Activated CD4-positive, alpha-beta memory T cell treated with anti-CD3 and anti-CD28 coated beads for 36 hours (primary cell): ENCODE measurements at places on chromosomes 3 and 15. TPM values are rescaled to one million over a fixed set of nuclear protein-coding genes. Genes with fewer than 3 reads are reported as not detected.

DNA sequence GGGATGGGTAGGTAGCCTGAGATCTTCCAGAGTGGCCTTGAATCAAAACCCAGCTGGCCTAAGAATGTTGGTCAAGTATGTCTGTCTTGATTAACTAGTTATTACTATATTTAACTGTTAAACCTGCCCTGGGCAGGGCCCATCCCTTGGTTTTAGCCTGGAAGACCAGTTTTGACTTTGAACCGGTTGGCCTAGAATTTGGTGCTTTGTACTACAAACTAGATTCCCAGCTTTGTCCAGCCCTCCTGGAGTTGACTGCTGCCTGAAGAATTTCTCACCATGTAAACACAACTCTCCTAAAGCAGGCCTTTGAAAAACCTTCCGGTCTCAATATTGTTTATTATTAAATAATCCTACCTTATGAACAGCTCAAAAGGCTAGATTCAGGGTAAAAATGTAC lies 16.0 kb downstream of the C15orf62 start:
- no peak overlapping the region for H3K4me3 ChIP-seq
- peaks cover 2% of the 10 kb centered on the region for H3K36me3 ChIP-seq
- no peaks in the 10 kb centered on the region for H3K27me3 ChIP-seq
- no peak overlapping the region for H3K27ac ChIP-seq

DNA sequence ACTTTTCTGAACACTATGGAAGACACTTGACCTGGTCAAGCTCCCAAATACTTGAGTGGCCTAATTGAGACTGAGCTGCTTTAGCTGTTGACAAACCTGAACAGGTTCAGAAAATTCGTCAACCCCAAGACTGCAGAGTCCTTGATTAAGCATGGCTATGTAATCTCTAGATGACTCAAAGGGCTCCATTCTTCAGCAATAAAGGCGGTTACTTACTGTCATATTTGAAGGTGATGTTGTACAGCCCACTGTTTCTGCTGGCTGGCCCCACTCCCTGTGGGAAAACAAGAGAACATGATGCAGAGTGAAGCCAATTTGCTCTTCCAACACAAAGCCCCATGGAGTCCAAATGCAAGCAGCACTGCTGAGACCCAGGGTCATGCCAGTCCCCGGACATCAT lies 45.1 kb downstream of the IL17RD start:
- H3K36me3 ChIP-seq: no peaks in the 10 kb centered on the region
- H3K4me3 ChIP-seq: no peak overlapping the region
- H3K27ac ChIP-seq: no peak overlapping the region
- no peak for DNase-seq

- peak overlapping the region; percentile 61 for H3K4me3 ChIP-seq
- H3K36me3 ChIP-seq: peaks cover 45% of the 10 kb centered on the region
- peak overlapping the region; percentile 93 for H3K27ac ChIP-seq
- peaks cover 87% of the 10 kb centered on the region for H3K4me1 ChIP-seq
- H3K27me3 ChIP-seq: no peaks in the 10 kb centered on the region
These were observed 36.2 kb downstream of the GLB1 start for GRCh38 chr3:33060609-33061337.

Gene CLCN2
- 3.7 TPM for total RNA-seq

DNA sequence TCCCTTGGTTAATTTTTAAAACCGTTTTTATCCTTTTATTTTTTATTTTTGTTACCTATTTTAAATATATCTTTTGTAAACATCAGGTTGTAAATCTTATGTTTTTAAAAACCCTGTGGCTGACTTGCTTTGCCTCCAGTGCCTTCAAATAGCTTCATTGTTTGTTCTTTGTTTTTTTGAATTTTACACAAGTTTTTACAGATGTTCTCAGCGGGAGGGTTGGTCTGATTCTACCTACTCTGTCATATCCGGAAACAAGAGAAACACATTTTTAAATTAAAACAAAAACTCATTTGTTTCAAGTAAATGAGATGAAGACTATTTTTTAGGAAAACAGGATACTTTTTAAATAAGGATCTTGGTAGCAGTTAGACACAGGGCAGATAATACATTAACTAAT lies 129.0 kb upstream of the THRB start:
- no peak for DNase-seq
- H3K27ac ChIP-seq: no peak overlapping the region
- no peaks in the 10 kb centered on the region for H3K27me3 ChIP-seq
- no peaks in the 10 kb centered on the region for H3K4me1 ChIP-seq
- no peak overlapping the region for H3K4me3 ChIP-seq
- H3K36me3 ChIP-seq: no peaks in the 10 kb centered on the region

GRCh38 chr3:112395181-112395895 lies 62.4 kb downstream of the CD200 start:
- H3K27me3 ChIP-seq: peaks cover 1% of the 10 kb centered on the region
- peaks cover 34% of the 10 kb centered on the region for H3K4me1 ChIP-seq
- DNase-seq: no peak
- H3K27ac ChIP-seq: no peak overlapping the region
- H3K36me3 ChIP-seq: peaks cover 6% of the 10 kb centered on the region
